AG04449 (cell line): ENCODE measurements at places on chromosomes 7 and 10.

GRCh38 chr7:116906391-116906790 is 44.0 kb downstream of the CAPZA2 start:
- no peak for DNase-seq

DNA sequence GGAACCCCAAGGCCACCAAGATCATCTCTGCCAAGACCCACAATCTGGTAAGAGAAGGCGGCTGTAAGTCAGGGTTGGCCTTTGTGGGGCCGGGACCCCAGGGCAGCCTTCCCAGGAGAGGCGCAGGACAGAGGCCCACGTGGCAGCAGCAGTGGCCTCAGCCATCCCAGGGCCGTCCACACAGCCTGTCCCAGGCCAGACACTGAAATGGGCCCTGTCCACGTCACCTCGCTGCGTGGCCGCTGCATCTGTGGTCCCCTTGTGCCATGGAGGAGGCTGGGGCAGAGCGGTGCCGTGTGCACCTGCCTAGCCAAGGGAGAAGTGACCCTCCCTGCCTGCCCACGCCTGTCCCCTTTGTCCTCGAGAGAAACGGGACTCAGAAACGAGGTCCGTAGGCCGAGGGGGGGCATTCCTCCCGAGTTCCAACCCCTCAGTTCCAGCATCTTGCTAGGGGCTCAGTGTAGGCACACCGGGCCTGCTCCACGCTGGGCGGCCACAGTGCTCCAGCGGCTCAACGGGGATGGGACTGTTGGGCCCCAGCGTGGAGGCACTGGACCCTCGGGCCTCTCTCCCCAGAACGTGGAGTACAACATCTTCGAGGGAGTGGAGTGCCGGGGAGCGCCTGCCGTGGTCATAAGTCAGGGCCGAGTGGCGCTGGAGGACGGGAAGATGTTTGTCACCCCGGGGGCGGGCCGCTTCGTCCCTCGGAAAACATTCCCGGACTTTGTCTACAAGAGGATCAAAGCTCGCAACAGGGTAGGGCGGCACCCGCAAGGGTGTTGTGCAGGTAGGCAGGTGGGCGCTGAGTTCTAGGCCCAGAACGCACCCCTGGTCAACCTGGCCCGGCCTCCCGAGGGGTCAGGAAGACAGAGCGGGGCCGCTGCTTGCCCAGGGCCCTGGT is 15.6 kb downstream of the DPYSL4 start:
- no peak for DNase-seq

DNA sequence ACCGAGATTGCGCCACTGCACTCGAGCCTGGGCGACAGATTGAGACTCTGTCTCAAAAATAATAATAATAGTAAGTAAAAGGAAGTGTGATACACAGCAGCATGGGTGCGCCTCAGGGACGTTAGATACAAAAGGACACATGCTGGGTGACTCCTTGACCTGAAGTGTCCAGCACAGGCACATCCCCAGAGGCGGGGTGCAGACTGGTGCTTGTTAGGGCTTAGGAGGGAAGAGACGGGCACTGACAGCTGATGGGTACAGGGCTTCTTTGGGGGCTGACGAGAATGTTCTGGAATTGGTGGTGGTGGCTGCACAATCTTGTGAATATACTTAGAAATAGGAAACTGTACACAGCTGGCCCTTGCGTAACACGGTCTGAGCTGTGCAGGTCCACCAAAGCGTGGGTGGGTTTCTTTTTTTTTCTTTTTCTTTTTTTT is 61.8 kb upstream of the DNAJB6 start:
- DNase-seq, result no peak

DNA sequence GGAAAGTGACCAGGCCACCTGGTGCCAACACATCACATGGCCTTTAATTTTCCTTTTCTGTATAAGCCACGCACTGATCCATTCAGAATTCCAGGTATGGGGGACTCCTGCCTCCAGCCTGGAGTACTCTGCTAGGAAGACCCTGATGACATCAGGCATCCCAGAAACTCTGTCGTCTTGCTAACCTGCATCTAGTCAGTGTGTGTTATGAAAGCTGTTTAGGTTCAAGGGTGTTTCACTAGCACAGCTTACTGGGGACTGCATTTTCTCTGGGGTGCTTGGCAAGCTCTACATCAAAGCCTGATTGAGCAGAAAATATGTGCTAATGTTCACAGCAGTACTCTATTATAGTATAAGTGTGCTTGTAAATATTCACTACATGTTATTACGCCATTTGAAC is 100.6 kb upstream of the MGMT start:
- no peak for DNase-seq

DNA sequence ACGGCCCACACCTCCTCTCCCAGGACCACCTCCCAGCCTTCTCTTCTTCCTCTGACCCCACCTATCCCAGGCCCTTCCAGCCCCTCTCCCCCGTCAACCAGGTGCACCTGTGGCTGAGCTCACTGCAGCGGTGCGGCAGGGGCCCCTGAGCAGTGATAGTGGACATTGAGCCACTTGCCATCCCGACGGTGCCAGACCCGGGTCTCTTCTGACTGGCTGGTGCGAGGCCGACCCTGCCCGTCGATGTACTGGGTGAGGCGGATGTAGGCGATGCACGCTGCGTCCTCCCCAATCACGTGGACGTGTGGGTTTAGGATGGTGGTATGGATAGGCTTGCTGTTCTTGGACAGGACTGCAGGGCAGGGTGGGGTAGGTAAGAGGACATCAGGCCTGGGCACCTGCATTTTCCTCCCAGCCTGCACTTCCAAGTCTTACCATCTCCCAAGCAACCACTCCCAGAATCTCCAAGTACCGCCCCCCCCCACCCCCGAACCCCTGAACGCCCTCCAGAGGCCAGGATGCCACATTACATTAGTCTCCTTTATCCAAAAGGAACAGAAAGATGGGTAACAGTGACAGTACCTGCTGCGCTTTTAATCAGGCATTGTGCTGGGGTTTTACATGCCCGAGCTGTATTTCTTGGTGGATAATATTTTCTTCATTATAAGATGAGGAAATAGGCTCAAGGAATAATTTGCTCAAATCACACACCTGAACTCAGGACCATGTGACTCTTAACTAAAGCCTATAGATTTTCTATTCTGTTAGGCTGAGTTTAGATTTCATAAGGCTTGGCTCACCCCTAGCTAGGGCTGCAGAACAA is 3.7 kb upstream of the NDST2 start:
- no peak for DNase-seq

GRCh38 chr10:116112232-116113231 is 160.5 kb downstream of the GFRA1 start:
- DNase-seq, result no peak
